ENCODE measurements at places on chromosomes 4 and X.

GRCh38 chr4:135838889-135839288, 1637.3 kb upstream of the PABPC4L start:
- DNase-seq: no peak

GRCh38 chr4:57719456-57719855, 609.3 kb upstream of the IGFBP7 start:
- DNase-seq: no peak

- DNase-seq: no peak
Measured at GRCh38 chr4:19650903-19651864, 600.5 kb upstream of the SLIT2 start.

- DNase-seq: no peak
Measured at GRCh38 chr4:13980317-13981310, 353.1 kb upstream of the BOD1L1 start.

- DNase-seq: peak; percentile 22
Measured at GRCh38 chr4:2290974-2291704, 29.2 kb upstream of the MXD4 start.

- DNase-seq: no peak
Measured at GRCh38 chr4:120286813-120287212, 220.2 kb upstream of the MAD2L1 start.

DNA sequence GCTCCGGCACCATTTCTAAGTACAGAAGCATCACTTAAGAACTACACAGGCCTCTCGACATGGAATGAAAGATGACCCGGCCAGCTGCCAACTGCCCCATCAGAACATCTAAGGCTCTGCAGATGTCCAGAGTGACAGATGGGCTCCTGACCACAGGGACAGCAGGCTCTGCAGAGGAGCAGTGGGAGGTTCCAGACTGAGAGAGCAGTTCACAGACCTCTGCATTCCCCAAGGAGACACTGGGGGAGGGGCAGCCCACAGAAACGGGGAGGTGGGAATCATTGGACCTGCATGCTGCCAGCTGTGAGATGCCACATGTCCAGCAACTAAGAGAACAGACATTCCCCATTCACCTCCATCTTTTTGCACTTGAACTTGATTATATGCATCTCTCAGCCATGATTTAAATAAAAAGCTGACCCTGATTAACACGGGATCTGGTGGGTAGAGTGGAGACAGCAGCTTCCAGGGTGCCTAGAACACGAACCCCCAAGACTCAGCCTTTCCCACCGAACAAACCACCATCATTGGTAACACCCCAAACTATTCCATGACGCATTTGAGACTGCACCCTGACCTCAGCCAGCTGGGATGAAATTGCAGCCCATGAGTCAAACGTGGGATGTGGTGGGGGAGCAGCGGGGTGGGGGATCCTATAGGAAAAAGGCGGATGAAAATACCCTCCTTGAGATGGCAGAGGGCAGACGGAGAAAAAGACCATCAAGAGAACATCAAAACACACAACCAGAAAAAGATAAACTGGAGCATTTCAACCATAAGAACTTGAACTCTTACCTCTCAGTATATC, 47.2 kb downstream of the AFAP1 start:
- DNase-seq: peak; percentile 68

DNA sequence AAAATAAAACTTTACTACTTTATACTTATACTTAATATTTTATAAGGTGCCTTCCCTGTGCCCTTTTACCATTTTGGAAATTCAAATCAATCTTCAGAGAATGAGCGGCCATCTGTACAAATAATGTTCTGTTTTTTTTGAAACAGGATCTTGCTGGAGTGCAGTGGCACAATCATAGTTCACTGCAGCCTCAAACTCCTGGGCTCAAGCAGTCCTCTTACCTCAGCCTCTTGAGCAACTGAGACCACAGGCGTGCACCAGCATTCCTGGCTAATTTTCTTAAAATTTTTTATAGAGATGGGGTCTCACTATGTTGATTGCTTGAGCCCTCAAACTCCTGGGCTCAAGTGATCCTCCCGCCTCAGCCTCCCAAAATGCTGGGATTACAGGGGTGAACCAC, 53.5 kb downstream of the FAM114A1 start:
- DNase-seq: no peak

DNA sequence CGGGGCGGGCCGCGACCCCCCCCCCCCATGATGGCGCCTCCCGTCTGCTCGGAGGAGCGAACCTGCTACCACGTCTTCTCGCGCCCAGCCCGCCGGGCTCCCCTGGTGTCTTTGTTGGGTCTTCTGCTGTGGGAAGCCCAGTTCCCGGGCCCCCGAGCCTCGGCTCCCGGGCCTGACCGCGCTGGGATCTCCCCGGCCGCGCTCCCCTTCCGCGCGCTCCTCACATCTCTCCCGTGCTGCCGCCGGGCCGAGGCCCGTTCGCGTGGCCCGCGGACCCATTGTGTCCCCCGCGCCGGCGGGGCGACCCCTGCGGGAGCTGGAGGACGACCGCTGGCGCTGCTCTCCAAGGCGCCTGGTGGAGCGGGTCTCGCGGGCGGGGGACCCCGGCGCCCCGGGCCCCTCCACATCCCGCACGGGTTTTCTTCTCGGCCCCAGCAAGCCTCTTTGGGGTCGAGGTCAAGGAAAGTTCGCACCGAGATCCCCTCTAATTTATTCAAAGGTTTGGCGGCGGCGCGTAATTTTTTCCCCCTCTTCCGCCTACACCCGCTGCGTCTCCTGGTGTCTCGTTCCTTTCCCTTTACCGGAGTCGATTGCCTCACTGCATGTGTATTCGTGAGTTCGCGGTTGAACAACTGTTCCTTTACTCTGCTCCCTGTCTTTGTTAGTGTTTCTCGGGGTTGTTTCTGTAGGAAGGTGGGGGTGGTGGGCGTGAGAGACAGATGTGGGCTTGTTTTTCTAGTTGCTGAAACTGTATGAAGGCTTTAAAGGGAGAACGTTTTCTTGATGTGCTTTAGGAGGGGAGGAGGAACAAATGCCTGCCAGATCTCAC, 770 bp downstream of the SMAD1 start:
- DNase-seq: peak; percentile 81

GRCh38 chr4:101584306-101584705, 206.2 kb upstream of the BANK1 start:
- DNase-seq: no peak

- DNase-seq: no peak
Measured at GRCh38 chr4:144948009-144948408, 150.0 kb downstream of the ANAPC10 start.
